ENCODE measurements at places on chromosomes 16 and 17. TPM values are rescaled to one million over a fixed set of nuclear protein-coding genes. Genes with fewer than 3 reads are reported as not detected.

GRCh38 chr16:10093576-10093975 lies 88.7 kb downstream of the GRIN2A start:
- DNase-seq: no peak

- DNase-seq: no peak
Observed at GRCh38 chr16:80197741-80198201, 343.0 kb upstream of the DYNLRB2 start.

GRCh38 chr16:89565506-89566372 lies 5.3 kb downstream of the RPL13 start:
- DNase-seq: peak; percentile 75

NXN gene
- total RNA-seq: 63.0 TPM

CASKIN1 gene
- 0.10 TPM for total RNA-seq

Measured in gastrocnemius medialis (tissue), 4 donors.